ENCODE measurements at places on chromosomes 7 and 10.
A peak's percentile ranks its signal among the peaks of the same experiment; 100 is the strongest.

- DNase-seq: no peak
Measured at GRCh38 chr10:47423476-47423875, 39.4 kb upstream of the ZNF488 start.

DNA sequence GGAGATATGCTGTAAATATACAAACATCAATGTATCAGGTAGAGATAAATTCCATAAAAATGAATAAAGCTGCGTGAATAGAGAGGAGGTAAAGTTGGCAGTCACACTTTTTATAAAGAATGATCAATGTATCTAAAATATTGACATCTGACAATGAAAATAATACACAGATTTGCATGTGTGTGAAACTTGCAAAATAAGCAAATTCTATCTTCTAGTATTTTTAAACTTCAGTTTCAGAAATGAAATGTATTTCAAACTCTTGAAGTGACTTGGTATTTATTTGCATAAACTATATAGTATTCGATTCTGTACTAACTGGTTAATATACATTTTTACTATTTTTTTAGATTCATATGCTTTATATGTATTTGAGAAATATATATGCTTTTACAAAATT is 986.6 kb downstream of the CNTNAP2 start:
- no peak for DNase-seq

DNA sequence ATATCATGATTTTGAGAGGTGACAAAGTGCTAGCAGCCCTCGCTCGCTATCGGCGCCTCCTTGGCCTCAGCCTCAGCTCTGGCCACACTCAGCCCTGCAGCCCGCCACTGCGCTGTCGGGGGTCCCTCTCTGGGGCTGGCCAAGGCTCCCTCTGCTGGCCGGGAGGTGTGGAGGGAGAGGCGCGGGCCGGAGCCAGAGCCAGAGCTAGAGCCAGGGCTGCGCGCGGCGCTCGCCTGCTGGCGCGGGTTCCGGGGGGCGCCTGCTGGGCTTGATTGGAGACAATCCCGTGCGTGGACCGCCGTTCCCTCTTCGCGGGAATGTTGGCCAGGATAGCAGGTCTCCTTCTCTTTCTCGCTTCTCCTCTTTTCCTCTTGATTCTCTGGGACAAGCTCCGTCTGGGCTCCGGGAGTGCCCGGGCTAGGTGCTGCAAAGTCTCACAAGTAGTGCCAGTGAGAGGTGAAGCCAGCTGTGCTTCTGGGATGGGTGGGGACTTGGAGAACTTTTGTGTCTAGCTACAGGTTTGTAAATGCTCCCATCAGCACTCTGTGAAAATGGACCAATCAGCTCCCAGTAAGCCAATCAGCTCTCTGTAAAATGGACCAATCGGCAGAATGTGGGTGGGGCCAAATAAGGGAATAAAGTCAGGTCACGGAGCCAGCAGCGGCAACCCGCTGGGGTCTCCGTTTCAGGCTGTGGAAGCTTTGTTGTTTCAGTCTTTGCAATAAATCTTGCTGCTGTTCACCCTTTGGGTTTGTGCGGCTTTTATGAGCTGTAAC is 43.4 kb upstream of the ELMO1 start:
- DNase-seq: no peak

DNA sequence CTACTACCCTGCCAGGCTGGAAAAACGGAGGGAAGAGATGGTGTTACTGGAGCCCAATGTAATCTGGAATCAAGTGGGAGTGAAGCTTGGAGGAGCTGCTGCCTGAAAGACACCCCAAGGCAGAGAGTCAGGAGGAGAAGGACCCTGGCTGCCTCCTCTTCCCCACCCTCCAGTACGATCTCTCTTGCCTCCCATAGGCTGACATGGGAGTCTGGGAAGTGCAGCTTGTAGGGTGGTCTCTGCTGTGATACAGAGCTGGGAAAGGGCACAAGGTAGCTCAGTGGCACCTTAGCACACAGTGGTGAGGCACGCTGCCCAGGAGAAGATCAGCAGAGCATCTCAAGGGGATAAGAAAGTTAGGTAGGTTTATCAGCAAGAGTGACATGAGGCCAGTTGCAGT is 35.9 kb downstream of the EMX2 start:
- no peak for DNase-seq

DNA sequence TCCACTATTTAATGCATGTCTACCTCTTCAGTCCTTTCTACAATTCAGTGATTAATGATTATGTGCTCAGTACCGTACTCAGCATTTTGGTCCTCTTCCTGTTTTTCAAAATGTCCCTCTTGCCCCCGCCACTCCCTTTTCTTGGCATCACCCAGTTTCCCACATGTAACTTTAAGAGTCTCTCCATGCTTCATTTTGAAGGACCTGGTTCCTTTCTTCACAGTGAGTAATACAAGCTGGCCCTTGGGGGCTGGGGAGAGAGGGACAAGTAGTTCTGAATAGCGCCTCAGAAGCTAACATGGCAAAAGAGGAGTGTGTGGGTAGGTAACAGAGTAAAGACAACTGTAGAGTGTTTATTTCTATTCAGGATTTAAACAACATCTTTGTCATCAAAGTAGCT is 34.6 kb upstream of the SLIT1 start:
- no peak for DNase-seq

DNA sequence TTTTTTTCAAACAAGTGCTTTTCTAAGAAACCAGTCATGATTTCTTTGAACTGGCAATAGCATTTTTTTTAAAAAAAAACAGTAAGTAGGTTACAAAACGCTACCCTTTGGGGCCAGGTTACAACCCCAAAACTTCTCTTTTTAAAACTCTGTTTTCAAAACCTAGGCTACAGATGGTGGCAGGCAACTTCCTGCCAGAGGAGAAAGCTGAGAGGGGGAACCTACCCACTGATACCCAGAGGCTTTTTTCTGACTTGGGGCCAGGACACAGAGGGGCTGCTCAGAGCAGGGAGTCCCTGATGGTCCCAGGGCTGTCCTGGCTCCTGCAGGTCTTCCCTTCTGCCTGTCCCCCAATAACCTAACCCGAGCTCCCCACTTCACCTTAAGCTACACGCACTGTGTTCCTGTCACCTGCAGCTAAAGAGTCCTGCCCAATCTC is 6.9 kb downstream of the STN1 start:
- DNase-seq: peak; percentile 66

GRCh38 chr7:41816111-41816510 is 113.2 kb upstream of the INHBA start:
- DNase-seq: no peak

DNA sequence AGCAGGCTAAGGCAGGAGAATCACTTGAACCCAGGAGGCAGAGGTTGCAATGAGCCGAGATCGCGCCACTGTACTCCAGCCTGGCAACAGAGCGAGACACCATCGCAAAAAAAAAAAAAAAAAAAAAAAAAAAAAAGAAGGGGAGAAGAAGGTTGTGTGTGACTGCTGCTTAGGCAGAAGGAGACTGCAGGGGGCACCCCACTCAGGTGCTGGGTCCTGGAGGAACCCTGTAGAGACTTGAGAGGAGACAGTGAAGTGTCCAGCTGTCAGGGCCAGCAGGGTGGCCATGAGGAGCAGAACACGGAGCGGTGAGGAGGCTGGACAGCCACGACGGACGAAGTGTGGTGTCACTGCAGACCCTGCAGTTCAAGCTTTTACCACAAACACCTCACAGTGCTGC is 99.0 kb upstream of the NMT2 start:
- DNase-seq: no peak

DNA sequence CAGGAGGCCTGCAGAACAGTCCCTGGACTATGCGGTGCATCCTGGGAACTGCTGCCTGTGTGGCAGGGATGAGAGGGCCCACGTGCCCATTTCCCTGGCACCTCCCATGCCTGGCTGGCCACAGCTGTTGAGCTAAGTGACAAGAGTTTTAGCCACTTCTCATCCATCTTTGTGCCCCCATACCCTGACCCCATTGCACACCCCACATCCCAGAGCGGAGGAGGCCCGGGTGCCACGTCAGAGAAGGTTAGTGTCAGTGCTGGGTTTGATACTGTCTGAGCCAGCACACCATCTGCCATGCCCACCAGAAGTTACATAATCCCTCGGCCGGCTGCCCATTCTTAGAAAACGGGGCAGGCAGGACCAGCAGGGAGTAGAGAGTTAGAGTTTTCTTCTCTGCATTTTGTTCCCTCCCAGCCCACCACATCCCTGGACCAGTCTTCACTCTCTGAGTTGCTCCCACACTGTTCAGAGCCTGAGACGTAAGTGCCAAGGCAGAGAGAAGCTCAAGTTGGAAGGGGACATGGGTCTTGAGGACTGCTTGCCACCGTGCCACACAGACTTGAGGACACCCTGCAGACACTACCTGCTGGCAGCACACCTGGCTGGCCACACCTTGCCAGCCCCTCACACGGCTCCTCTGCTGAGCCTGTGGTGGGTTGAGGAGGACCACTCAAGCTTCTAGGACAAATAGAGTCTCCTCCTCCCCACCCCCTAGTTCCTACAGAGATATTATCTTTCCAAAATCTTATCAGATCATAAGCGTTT is 13.1 kb downstream of the UNC5B start:
- DNase-seq: no peak

DNA sequence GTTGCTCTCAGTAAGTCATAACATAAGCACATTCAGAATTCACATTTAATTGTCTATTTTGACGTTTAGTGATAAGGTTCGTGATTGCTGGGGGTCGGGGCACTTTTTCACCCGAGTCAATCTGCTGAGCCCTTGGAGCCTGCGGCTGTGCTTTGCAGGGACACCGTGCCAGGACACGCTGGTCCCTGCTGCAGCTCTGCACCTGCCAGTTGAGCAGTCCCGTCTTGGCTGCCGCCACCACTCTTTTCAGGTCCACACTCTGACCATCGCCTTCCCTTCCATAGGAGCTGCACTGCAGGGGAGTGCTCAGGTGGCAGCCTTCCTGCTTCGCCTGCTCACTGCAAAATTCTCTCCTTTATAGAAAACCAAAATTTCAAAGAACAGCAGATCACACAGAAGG is 36.4 kb downstream of the CUL1 start:
- DNase-seq: no peak

DNA sequence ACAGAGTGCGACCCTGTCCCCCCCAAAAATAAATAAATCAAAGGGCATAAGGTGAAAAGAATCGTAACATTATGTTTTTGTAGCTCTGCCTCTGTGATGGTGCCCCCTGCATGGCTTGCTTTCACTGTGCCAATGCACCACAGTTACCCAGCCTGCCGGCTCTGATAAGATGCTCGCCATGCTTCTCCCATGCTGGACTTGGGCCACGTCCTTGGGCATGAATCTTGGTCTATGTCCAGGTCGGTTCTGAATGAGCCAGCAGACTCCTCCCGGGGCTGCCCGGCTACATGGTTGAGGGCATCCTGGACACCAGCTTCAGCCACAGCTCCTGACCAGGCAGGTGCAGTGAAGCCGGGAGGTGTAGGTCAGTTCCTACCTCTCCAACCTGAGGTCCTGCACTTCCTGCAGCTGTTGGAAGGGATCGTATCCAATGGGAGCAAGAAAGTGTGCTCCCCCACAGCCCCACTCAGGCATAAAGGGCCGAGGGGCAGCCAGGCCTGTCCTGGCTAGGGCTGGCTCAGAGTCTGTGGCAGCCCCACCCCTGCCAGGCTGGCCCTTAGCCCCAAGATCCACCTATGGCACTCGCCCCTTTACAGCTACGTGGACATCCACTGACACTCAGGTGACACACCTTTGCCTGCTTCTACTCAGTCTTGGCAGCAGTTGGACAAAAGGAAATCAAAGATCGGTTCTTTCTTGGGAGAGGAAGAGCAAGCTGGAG is 34.1 kb downstream of the CHST3 start:
- DNase-seq: no peak

DNA sequence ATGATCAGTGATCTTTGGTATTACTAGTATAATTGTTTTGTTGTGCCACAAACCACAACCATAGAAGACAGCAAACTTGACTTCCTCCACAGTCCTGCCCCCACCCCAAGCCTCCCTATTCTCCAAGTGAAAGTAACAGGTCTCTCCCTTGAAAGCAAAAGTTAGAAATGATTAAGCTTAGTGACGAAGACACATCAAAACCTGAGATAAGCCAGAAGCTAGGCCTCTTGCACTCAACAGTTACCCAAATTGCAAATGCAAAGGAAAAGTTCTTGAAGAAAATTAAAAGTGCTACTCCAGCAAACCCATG is 7.5 kb downstream of the SAR1A start:
- DNase-seq: peak; percentile 65

GRCh38 chr7:66227808-66228207 is 22.7 kb downstream of the TPST1 start:
- no peak for DNase-seq

- DNase-seq: peak; percentile 19
Measured at GRCh38 chr7:37028909-37029440, 304.7 kb upstream of the AOAH start.

- DNase-seq: no peak
Measured at GRCh38 chr7:106618480-106618879, 42.5 kb downstream of the CCDC71L start.

DNA sequence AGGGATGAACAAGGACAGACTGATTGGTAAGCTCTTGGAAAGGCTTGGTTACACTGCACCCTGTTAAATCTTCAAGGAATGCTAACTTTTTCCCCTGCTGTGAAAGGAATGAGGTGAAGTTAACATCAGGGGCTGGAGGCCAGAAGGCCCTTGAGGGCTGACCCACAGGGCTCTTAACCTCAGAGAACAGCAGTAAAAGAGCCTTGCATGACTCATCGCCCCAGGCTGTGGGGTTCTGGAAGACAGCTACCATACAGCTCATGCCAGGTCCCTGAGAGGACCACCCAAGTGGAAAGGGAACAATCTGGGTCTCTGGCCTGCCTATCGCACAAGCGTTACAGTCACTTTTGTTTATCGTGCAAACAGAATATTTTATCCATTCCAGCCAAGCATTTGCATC is 54.4 kb downstream of the CYP2C9 start:
- no peak for DNase-seq

DNA sequence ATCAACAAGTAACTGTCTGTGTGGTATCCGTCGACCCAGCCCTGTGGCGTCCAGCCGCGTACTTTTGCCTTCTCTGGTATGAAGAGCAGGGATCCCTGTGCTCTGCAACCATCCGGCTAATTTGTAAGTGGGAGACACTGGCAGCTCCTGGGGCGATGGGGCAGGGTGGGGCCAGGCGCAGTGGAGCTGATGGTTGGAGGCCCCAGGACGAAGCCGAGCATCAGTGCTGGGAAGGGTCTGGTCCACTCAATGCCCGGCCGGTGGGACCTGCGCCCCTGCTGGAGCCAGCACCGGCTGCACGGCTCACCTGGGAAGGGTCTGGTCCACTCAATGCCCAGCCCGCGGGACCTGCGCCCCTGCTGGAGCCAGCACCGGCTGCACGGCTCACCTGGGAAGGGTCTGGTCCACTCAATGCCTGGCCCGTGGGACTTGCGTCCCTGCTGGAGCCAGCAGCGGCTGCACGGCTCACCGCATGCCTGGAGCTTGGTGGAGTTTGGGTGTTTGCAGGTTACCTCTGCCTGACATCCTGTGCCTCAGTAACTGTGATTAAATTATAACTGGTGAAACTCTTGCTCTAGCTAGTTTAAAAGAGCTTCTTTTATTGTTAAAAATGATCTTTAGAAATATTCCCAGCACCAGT is 96.1 kb downstream of the NKX6-2 start:
- DNase-seq: no peak

- no peak for DNase-seq
Measured at GRCh38 chr7:45596665-45597095, 22.5 kb downstream of the ADCY1 start.

DNA sequence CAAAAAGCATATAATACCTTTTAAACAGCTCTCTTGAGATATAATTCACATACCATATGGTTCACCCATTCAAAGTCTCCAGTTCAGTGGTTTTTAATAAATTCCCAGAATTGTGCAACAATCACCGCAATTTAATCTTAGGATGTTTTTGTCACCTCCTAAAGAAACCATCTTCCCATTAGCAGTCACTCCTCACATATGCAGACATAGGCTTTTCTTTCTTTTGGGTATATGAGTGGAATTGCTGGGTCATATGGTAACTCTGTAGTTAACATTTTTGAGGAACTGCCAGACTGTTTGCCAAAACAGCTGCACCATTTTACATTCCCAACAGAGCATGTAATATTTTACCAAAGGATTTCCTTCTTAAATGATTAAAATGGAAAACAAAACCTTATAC is 57.0 kb downstream of the CC2D2B start:
- DNase-seq: no peak

Data from CD4-positive, alpha-beta T cell treated with Interleukin-17A for 4 hours (primary cell).